Naive thymus-derived CD8-positive, alpha-beta T cell (primary cell): ENCODE measurements at places on chromosomes 3 and 15.

GRCh38 chr15:56866803-56867202 lies 51.6 kb upstream of the TCF12 start:
- DNase-seq: no peak

GRCh38 chr15:58038426-58039078 lies 27.0 kb downstream of the ALDH1A2 start:
- no peak for DNase-seq

- no peak for DNase-seq
Measured at GRCh38 chr3:58071480-58071971, 63.3 kb downstream of the FLNB start.

DNA sequence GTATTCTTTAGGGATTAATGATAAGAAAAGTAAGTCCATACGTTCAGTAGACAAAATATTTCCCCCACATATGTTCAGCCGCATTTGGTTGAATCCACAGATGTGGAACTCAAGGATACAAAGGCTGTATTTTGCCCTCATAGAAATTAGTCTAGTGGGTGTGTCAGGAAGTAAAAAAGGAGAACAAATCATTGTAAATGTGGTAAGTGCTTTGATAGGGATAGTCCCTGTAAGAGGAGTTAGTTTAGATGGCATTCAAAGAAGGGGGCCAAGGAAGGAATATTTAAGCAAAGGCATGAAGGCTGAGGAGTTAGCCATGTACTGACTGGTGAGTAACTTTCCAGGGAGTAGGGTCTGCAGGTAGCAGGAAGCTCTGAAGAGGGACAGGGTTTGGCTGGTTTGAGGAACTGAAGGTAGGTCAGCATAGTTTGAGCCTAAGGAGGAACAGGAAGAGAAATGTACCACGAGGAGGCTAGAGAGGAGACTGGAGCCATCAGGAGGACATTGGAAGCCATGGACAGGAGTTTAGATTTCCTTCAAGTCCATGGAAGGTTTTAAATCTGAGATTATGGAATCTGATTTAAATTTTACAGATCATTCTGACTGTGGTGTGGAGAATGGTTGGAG lies 98.8 kb downstream of the MME start:
- no peak for DNase-seq

GRCh38 chr3:185328324-185329004 lies 34.5 kb upstream of the MAP3K13 start:
- no peak for DNase-seq

- DNase-seq: no peak
Measured at GRCh38 chr3:196985298-196985697, 16.7 kb upstream of the PIGZ start.

- DNase-seq: no peak
Measured at GRCh38 chr3:106824856-106825255, 552.4 kb upstream of the CCDC54 start.

- no peak for DNase-seq
Measured at GRCh38 chr3:185896636-185897035, 41.2 kb downstream of the TRA2B start.

- DNase-seq: no peak
Measured at GRCh38 chr3:178083906-178084866, 452.1 kb upstream of the KCNMB2 start.

- no peak for DNase-seq
Measured at GRCh38 chr3:65284961-65285360, 597.2 kb upstream of the ADAMTS9 start.

DNA sequence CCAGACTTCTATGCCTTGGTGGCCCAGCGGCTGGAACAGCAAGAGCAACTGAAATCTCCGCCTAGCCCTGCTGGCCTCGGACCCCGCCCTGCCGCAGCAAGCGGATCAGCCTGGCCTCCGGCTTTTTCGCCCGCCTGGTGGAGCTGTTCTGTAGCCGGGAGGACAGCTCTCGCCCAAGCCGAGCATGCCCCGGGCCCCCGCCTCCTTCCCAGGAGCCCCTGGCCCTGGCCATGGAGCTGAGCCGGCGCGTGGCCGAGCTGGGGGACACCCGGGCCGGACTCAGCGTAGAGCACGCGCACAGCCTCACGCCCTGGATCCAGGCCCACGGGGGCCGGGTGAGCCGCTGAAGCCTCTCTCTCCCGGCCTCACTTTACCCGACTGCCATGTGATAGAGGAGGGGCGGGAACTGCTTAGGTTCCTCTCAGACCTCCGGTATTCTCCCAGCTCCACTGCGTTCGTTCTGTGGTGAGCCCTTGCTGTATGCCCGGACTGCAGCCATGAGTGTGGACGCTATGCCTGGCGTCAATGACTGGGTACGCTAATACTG lies 24.1 kb upstream of the MRPL3 start:
- DNase-seq: no peak

- no peak for DNase-seq
Measured at GRCh38 chr15:100880139-100880896, 687 bp downstream of the ALDH1A3 start.

GRCh38 chr15:80188251-80188650 lies 35.5 kb downstream of the FAH start:
- DNase-seq: no peak

DNA sequence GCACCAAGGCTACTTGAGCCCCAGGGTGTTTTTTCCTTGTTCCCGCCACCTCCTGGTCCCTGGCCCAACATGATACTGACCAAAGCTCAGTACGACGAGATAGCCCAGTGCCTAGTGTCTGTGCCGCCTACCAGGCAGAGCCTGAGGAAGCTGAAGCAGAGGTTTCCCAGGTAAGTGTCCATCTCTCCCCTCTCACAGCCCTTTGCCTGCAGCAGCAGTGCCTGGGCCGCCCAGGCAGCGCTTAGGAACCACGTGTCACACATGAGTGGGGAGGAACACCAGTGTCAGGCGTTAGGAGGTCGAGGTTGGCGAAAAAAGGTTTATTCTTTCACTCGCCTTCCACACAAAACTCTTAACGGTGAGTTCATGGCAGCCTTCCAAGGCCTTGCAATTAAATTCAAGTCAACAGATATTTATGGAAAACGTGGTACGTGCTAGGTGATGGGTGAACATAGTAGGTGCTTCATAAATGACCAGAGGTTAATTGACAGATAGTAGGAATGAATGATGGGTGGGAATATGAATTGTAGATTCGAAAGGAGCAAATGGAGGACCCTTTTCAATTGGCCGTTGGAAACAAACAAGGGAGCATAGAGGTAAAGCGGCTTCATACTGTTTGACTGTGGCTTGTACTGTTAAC lies 486 bp downstream of the CDIN1 start:
- peak; percentile 4 for DNase-seq

- DNase-seq: no peak
Measured at GRCh38 chr15:29259233-29259632, 10.4 kb downstream of the NSMCE3 start.
